Hematopoietic multipotent progenitor cell treated with erythropoietin and hydrocortisone succinate and interleukin-3 and kit ligand, for 6 days (in vitro differentiated cells): ENCODE measurements at places on chromosomes 7 and 10.

- no peak for DNase-seq
Observed at GRCh38 chr7:18053177-18053928, 25.7 kb upstream of the PRPS1L1 start.

GRCh38 chr10:88082391-88082790 is 219.0 kb downstream of the PTEN start:
- no peak for DNase-seq

GRCh38 chr10:91596825-91597196 is 36.1 kb downstream of the PPP1R3C start:
- no peak for DNase-seq

GRCh38 chr10:124482236-124482800 is 20.7 kb downstream of the LHPP start:
- DNase-seq: no peak

GRCh38 chr10:118458957-118459641 is 117.0 kb upstream of the FAM204A start:
- no peak for DNase-seq

DNA sequence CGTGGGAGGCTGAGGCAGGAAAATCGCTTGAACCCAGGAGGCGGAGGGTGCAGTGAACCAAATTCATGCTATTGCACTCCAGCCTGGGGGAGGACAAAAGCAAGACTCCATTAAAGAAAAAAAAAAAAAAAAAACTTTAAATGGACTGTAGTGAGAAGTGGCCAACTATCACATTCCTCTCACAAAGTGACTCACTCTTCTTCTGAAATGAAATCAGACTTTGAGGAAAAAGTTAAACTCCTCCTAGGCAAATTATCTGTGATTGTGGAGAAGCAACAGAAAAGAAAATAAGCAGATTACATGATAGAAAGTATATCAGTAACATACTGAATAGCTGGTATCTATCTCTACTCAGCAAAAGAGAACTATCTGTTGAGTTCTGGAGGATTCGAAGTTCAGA is 234.3 kb upstream of the PHF14 start:
- no peak for DNase-seq

DNA sequence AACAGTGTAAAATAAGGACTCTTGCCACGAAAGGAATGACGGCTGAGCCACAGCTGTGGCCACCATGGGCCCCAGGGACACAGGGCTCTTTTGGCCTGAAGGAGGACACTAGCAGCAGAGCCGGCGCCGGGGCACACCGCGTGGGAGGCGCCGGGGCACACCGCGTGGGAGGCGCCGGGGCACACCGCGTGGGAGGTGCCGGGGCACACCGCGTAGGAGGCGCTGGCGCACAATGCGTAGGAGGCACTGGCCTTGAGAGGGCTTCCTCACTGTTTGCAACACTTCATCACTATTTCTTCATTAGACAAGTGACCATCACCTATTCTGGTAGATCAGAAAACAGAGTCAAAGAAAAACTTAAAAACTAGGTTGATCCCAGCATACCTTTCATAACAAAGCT is 23.4 kb downstream of the ESYT2 start:
- DNase-seq: no peak

- DNase-seq: no peak
Observed at GRCh38 chr10:23151071-23151470, 41.0 kb upstream of the PTF1A start.

- peak; percentile 36 for DNase-seq
Observed at GRCh38 chr7:117146059-117146458, 176.8 kb downstream of the WNT2 start.

DNA sequence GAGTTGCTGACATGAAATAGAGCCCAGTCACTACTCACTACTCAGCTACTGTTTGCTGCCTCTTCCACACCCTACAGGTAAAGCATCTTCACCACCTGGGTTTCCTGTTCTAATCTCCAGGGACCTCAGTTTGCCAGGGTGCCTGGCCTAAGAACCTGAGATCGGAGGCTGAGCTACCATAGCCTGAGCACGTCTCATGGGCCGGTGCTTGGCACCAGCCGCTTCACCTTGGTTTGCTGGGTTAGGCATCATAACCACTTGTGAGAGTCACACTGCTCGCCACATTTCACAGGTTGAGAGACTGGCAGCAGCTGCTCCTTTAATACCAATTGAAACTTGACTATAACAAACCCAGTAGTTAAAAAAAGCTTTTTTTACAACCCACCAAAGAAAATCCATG is 75.1 kb downstream of the EMX2 start:
- no peak for DNase-seq

DNA sequence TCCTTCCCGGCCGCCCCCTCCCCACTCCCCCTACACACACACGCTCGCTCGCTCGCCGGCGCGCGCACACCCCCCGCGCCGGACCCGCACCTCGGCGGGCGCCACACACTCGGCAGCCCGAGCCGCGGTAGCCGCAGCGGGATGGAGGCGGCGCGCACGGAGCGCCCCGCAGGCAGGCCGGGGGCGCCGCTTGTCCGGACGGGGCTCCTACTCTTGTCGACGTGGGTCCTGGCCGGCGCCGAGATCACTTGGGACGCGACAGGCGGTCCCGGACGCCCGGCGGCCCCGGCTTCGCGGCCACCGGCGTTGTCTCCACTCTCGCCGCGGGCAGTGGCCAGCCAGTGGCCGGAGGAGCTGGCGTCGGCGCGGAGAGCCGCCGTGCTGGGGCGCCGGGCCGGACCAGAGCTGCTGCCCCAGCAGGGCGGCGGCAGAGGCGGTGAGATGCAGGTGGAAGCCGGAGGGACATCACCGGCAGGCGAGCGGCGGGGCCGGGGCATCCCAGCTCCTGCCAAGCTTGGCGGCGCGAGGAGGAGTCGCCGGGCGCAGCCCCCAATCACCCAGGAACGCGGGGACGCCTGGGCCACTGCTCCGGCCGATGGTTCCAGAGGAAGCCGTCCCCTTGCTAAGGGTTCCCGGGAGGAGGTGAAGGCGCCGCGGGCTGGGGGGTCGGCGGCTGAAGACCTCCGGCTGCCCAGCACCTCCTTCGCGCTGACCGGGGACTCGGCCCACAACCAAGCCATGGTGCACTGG is at the start of gene SORCS3:
Gene SORCS3 (plus strand): TSS at position 104 of the 750 bp plus-strand sequence.
- no peak for DNase-seq

GRCh38 chr10:74194999-74195398 is 44.0 kb downstream of the ADK start:
- DNase-seq: no peak
